ENCODE measurements at places on chromosomes 3 and 15. TPM values are rescaled to one million over a fixed set of nuclear protein-coding genes. Genes with fewer than 3 reads are reported as not detected.
A peak's percentile ranks its signal among the peaks of the same experiment; 100 is the strongest.

DNA sequence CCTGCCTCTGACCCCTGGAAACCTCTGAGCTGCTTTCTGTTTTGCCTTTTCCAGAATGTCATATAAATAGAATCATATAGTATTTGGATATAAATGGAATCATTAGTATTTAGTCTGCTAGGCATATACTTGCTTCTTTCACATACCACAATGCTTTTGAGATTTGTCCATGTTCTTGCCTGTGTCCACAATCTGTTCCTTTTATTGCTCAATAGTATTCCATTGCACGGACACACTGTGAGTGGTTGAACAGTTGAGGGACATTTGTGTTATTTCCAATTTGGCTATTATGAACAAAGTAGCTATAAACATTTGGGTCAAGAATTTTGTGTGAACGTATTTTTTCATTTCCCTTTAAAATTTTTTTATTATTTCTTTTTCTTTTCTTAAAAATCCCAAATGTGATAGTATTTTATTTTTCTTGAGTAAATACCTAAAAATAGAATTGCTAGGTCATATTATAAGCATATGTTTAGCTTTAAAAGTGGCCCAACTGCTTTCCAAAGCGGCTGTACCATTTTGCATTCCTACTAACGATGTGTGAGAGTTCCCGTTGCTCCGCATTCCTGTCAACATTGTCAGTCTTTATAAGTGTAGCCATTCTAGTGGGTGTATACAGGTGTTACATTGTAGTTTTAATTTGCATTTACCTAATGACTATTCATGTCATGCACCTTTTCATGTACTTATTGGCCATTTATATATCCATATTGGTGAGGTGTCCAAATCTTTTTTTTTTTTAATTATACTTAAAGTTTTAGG lies 26.5 kb downstream of the WDR53 start:
- DNase-seq, result no peak

- DNase-seq, result peak; percentile 40
Measured at GRCh38 chr3:64022451-64023186, 675 bp downstream of the PSMD6 start.

DNA sequence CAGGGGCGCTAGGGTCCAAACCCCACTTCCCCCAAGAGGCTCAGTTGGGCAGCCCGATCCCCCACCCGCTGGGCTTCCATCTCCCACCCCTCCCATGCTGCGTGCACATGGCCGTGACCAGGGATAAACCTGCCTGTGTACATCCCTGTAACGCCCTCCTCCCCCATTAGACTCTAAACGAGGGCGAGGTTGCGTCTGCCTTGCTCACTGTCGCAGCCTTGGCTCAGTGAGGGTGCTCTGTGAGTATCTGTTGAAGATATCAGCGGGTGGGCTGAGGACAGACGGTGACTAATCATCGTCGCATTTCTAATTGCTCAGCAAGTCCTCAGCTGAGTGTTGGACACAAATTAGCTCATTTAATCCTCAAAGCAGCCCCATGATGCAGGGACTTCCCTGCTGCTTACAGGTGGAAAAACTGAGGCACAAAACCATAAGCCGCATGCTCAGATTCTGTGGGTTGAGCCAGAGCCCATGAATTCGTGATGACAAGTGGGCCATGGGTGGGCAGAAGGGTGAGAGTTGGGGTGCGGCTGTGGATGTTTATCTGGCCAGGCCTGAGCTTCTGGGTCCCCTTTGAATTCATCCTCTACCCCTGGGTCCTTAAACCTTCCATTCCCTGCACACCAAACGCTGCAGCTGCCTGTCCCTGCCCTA lies 26.0 kb downstream of the FBLN2 start:
- no peak for DNase-seq

ZDHHC19 gene
- 0.34 TPM for total RNA-seq

BCHE gene
- 6.4 TPM for total RNA-seq
